ENCODE measurements at places on chromosomes 6 and 20. TPM values are rescaled to one million over a fixed set of nuclear protein-coding genes. Genes with fewer than 3 reads are reported as not detected.

GRCh38 chr6:2861060-2861821, 19.6 kb upstream of the SERPINB1 start:
- H3K4me1 ChIP-seq: peaks cover 87% of the 10 kb centered on the region
- H3K27me3 ChIP-seq: no peaks in the 10 kb centered on the region
- H3K27ac ChIP-seq: peak overlapping the region; percentile 89
- H3K4me3 ChIP-seq: peak overlapping the region; percentile 44
- peak; percentile 57 for DNase-seq

GRCh38 chr20:19583532-19584175, 174.4 kb upstream of the RIN2 start:
- peaks cover 3% of the 10 kb centered on the region for H3K27me3 ChIP-seq
- no peak overlapping the region for H3K4me3 ChIP-seq
- H3K36me3 ChIP-seq: no peaks in the 10 kb centered on the region
- H3K4me1 ChIP-seq: no peaks in the 10 kb centered on the region

GRCh38 chr6:119568580-119568979, 219.0 kb upstream of the MAN1A1 start:
- no peak for DNase-seq
- H3K36me3 ChIP-seq: no peaks in the 10 kb centered on the region
- H3K4me1 ChIP-seq: no peaks in the 10 kb centered on the region
- H3K27me3 ChIP-seq: peaks cover 5% of the 10 kb centered on the region

DNA sequence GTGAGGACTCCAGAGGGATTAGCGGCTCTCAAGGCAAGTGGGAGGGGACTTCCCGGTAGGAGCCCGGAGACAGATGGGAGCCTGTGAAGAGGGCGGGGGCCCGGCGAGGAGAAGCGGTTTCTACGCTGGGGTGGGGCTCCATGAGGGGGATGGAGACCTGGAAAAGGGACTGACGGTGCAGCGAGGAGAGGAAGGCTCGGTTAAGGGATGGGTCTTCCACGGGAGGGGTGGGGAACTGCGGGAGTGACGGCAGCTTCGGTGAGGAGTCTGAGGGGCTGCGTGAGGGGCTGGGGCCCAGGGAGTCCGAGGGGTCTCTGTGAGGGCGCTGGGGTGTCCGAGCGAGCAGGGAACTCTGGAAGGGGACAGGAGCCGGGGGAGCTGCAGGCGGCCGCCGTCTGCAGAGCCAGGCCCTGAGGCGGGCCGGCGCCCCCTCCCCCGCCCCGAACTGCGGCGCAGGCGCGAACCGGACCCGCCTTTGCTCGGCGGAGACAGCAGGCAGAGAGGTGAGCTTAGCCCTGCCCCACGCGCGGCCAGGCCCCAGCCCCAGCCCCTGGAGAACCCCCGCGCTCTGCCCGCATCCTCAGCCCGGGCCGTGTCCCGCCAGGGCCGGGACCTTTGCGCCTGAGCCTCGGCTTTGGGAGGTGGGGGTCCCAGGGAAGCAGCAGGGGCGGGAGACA, at the start of gene NRSN2:
NRSN2 (plus strand) TSS at position 472 of the 677 bp plus-strand sequence. CDS start 2,533 bp downstream, outside the sequence.
- H3K27ac ChIP-seq: peak within 1 kb of the TSS; percentile 77
- DNase-seq: no peak
- peaks cover 2% of the 10 kb centered on the region for H3K36me3 ChIP-seq
- H3K4me1 ChIP-seq: peaks cover 24% of the 10 kb centered on the region
- peak within 1 kb of the TSS; percentile 81 for H3K4me3 ChIP-seq

GRCh38 chr6:46882645-46883044, 39.1 kb downstream of the ADGRF5 start:
- no peaks in the 10 kb centered on the region for H3K27me3 ChIP-seq
- H3K27ac ChIP-seq: no peak overlapping the region
- no peak overlapping the region for H3K4me3 ChIP-seq
- no peak for DNase-seq
- H3K4me1 ChIP-seq: no peaks in the 10 kb centered on the region

DNA sequence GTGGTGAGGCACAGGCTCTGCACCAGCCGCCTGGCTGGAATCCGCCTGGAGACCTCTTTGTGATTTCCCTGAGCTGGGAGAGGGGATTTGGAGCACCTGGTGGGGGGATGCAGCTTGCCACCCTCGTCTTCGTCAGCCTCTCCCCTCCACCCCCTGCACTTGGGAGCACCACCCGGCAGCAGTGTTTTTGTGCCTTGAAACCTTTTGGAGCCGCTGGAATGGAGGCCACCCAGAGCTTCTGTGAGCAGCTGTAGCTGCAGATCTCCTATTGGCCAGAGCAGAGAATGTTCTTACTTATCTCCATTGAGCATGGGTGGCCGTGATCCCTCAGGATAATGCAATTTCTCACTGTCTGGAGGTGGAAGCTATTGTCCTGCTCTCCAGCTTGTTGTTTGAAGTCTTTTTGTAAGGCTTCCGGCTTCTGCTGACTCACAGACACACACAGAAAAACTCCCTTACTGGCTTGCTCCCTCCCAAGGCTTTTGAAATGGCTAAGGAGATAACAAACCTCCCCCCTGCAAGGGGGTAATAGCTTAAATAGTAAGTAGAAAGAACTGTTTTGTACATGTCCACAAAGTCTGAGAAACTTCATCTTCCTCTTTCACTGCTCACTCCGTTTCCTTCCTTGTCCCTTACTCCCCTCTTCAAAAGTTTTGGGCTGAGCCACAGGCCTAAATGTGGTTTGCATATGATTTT, 271.2 kb downstream of the PRL start:
- H3K27ac ChIP-seq: peak overlapping the region; percentile 76
- peak; percentile 25 for DNase-seq
- no peaks in the 10 kb centered on the region for H3K36me3 ChIP-seq
- peaks cover 35% of the 10 kb centered on the region for H3K4me1 ChIP-seq

DNA sequence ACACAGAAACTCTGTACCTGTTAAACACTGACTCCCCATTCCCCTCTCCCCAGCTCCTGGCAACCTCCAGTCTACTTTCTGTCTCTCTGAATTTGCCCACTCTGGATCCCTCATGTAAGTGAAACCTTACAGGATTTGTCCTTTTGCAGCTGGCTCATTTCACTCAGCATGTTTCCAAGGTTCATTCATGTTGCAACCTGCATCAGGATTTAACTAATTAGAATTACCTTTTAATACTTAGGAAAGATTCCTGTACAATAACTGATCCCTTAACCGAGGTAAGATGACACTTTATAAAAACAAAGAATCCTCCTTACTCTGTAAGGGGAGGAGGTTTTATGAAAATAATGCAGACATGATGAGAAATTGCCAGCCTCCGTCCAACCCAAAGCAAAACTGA, 113.1 kb upstream of the MTHFD1L start:
- H3K4me1 ChIP-seq: no peaks in the 10 kb centered on the region
- no peaks in the 10 kb centered on the region for H3K27me3 ChIP-seq
- no peak for DNase-seq

- H3K4me3 ChIP-seq: no peak overlapping the region
- H3K4me1 ChIP-seq: no peaks in the 10 kb centered on the region
- H3K27ac ChIP-seq: no peak overlapping the region
- DNase-seq: no peak
Observed at GRCh38 chr6:113829696-113830045, 27.5 kb upstream of the MARCKS start.

DNA sequence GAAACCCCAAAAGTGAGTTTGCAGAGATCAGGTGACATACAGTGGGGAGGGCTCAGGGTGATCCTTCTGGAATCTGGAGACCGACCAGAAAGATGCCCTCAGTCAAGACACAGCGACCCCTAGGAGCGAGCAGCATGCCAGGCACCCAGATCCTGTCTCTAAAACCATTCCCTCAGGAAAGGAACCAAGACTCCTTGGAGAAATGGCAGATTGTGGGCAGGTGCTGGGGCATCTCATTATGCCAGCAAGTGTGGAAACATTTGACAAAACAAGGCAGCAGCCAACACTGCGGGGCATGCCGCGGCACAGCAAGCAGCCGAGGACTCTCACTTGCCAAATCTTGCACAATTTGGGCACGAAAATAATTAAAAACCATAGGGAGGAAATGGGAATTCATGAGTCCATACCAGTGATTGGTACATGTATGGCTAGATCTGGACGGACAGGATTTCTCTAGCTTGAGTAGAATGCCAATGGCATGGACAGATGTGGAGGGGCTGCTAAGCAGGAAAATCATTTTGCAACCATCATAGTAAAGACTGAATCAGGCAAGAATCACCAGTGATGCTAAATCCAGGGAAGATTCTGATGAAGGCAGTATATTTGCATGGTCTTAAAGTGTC, 76.9 kb downstream of the GINS1 start:
- H3K27me3 ChIP-seq: no peaks in the 10 kb centered on the region
- no peak for DNase-seq

DNA sequence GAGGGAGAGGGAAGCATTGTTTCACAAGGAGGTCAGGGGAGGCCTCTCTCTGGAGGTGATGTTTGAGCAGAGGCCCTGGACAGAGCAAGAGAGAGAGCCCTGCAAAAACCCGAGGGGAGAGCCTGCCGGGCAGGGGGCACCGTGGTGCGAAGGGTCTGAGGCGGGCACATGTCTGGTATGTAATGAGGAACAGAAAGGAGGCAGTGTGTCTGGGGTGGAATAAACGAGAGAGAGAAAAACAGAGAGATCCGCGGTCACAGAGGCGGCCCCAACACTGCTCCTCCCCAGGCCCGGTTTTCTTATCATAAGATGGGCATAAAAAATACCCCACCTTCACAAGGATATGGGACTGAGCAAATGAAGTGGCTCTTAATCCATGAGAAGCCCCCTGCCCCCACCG, 119.2 kb downstream of the PREX1 start:
- peaks cover 84% of the 10 kb centered on the region for H3K4me1 ChIP-seq
- H3K27ac ChIP-seq: peak overlapping the region; percentile 79
- no peak for DNase-seq
- H3K36me3 ChIP-seq: peaks cover 86% of the 10 kb centered on the region

DNA sequence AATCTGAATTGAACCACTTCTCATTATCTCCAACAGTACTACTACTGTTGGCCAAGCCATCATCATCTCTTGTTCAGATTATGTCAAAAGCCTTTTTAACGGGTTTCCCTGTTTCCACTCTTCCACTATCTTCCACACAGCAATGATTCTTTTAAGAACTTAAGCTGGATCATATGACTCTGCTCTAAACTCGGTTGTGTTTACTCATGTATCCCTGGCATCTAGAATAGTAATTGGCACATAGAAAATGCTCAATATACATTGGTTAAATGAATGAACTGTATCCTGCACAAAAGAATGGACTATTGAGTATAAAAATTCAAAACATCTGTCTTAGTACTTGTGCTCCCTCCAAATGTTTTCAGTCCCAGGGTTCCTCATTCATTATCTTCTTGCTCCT, 2.8 kb upstream of the COX7A2 start:
- peaks cover 13% of the 10 kb centered on the region for H3K4me1 ChIP-seq
- no peak for DNase-seq
- H3K27me3 ChIP-seq: peaks cover 21% of the 10 kb centered on the region
- no peak overlapping the region for H3K27ac ChIP-seq
- no peak overlapping the region for H3K4me3 ChIP-seq

- peaks cover 69% of the 10 kb centered on the region for H3K4me1 ChIP-seq
- H3K36me3 ChIP-seq: peaks cover 47% of the 10 kb centered on the region
- H3K4me3 ChIP-seq: peak overlapping the region; percentile 91
Observed at GRCh38 chr20:41138475-41139226, 1.3 kb downstream of the PLCG1 start.

GRCh38 chr6:100267721-100268123, 197.0 kb downstream of the SIM1 start:
- H3K36me3 ChIP-seq: no peaks in the 10 kb centered on the region
- peaks cover 2% of the 10 kb centered on the region for H3K27me3 ChIP-seq
- no peak overlapping the region for H3K4me3 ChIP-seq
- H3K4me1 ChIP-seq: no peaks in the 10 kb centered on the region
- no peak overlapping the region for H3K27ac ChIP-seq

GRCh38 chr6:142304241-142304640, 2.4 kb downstream of the ADGRG6 start:
- no peaks in the 10 kb centered on the region for H3K36me3 ChIP-seq
- H3K4me1 ChIP-seq: peaks cover 10% of the 10 kb centered on the region
- no peak overlapping the region for H3K27ac ChIP-seq
- H3K27me3 ChIP-seq: peaks cover 29% of the 10 kb centered on the region
- DNase-seq: no peak

- no peaks in the 10 kb centered on the region for H3K36me3 ChIP-seq
- no peaks in the 10 kb centered on the region for H3K27me3 ChIP-seq
- H3K27ac ChIP-seq: no peak overlapping the region
- H3K4me3 ChIP-seq: no peak overlapping the region
- no peaks in the 10 kb centered on the region for H3K4me1 ChIP-seq
Observed at GRCh38 chr6:9380568-9380967, 945.2 kb upstream of the SLC35B3 start.

GRCh38 chr6:87742106-87742505, 40.1 kb upstream of the AKIRIN2 start:
- peaks cover 34% of the 10 kb centered on the region for H3K4me1 ChIP-seq
- H3K27ac ChIP-seq: peak overlapping the region; percentile 82
- H3K4me3 ChIP-seq: no peak overlapping the region
- peaks cover 2% of the 10 kb centered on the region for H3K36me3 ChIP-seq

DNA sequence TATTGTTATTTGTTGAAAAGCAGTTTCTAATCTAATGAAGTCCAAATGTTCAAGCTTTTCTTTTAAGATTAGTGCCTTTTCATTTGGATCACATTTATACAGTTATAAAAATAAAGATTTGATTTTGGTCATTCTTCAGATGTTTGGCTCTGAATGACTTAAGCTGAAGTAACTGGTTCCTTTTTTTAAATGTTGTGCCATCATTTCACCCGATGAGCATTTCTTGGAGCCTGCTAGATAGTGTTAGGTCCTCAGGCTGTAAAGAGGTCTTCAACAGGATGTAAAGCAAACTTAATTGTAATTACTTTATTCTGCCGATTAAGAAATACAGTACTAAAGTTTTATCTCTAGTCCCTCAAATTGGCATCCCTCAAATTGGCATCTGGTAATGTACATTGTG, 41.2 kb upstream of the ASIP start:
- H3K27ac ChIP-seq: no peak overlapping the region
- peaks cover 4% of the 10 kb centered on the region for H3K4me1 ChIP-seq
- no peaks in the 10 kb centered on the region for H3K36me3 ChIP-seq
- no peak overlapping the region for H3K4me3 ChIP-seq
- H3K27me3 ChIP-seq: peaks cover 34% of the 10 kb centered on the region
- DNase-seq: no peak

DNA sequence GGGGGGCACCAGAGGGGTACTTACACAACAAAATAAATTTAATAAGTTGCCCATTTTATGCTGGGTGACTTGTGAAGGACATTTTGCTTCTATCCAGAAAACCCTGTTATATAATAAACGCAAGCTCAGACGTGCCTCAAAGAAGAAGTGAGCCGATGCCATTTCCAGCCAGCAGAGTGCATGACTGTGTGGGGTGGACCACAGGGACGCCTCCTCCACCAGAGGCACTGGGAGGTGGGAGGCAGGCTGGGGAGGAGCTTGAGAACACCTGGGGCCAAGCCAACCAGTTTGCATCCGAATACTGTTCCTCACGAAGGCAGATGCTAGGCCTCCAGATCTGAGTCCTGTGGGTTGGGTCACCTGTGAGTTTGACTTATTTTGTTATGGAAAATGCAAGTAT, 363.8 kb downstream of the RNGTT start:
- no peak overlapping the region for H3K4me3 ChIP-seq
- no peaks in the 10 kb centered on the region for H3K36me3 ChIP-seq
- H3K27me3 ChIP-seq: peaks cover 2% of the 10 kb centered on the region
- DNase-seq: no peak
- no peak overlapping the region for H3K27ac ChIP-seq
- no peaks in the 10 kb centered on the region for H3K4me1 ChIP-seq

GRCh38 chr6:50842861-50843384, 24.3 kb downstream of the TFAP2B start:
- no peak overlapping the region for H3K27ac ChIP-seq
- no peaks in the 10 kb centered on the region for H3K4me1 ChIP-seq
- no peaks in the 10 kb centered on the region for H3K36me3 ChIP-seq
- DNase-seq: no peak

Gene LY6G6F
- total RNA-seq: not detected

Gene SLC4A11
- total RNA-seq: 2.8 TPM

Gene NHLRC1
- total RNA-seq: 0.21 TPM

Gene PPP1R14C
- not detected for total RNA-seq

Gene PTP4A1
- 87.0 TPM for total RNA-seq

Gene BPI
- not detected for total RNA-seq

Gene DAAM2
- not detected for total RNA-seq

Gene CTSZ
- total RNA-seq: 44.0 TPM

Gene SYNDIG1
- total RNA-seq: not detected

All from activated CD8-positive, alpha-beta T cell treated with anti-CD3 and anti-CD28 coated beads, Interleukin-2, amount 10 ng/mL, durations not matched to agents 7 days and 5 days (primary cell).